Activated CD4-positive, alpha-beta T cell treated with anti-CD3 and anti-CD28 coated beads, Interleukin-2, Interleukin-6, amounts not matched to agents 100 ng/mL and 50 ng/mL, durations not matched to agents 16 hours and 8 hours (primary cell): ENCODE measurements at places on chromosomes 12 and 14.

DNA sequence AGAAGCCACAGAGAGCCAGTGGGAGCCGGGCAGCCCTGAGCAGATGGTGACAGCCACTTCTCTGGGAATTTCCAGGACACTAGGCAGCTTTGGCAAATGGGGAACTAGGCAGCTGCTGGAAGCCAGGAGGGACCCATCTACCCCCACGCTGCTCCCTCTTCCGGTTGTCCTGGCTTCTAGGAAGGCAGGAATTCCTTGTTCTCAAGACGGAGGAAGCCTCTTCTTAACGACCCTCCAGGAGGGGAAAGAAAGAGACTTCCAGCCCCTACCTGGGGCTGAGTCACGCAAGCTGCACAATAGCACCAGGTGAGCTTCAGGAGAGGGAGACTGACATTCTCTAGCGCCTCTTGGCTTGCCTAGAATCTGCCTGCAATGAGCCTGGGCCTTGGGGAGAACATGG, 141.5 kb downstream of the ANO2 start:
- DNase-seq: no peak

DNA sequence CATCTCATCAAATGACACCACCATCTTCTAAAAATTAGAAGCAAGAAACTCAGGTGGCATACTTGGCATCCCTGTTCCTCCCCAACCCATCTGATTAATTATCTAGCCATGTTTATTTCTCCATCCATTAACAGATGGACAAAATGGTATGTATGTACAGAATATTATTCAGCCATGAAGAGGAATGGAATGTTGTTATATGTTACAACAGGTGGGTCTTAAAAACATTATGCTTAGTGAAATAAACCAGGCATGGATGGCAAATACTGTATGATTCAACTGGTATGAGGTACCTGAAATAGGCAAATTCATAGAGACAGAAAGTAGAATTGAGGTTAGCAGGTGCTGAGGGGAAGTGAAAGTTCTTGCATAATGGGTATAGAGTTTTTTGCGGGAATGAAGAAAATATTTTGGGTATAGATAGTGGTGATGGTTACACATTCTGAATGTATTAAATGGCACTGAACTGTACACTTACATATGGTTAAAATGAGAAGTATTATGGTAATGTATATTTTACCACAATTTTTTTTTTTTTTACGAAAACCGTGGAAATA, 17.5 kb downstream of the YY1 start:
- no peak for DNase-seq

DNA sequence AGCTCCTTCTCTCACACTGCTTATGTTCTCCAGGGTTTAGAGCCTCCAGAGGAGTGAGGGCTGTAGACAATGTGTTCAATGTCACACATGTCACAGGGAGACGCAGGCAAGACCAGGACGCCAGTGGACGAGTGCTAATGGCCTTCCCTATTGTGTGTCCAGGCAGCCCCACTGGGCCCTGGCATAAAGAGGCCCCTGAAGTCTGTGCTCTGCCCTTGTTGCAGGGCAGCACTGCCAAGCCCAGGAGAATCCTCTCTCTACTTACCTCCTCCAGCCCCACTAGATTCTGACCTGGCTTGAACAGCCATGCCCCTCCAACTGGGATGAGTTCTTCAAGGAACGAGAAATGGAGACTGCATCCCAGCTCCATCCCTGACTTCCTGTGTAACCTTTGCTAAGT, 24.8 kb upstream of the TMEM106C start:
- DNase-seq: no peak

- no peak for DNase-seq
Observed at GRCh38 chr14:99802301-99803105, 9.3 kb downstream of the EML1 start.

DNA sequence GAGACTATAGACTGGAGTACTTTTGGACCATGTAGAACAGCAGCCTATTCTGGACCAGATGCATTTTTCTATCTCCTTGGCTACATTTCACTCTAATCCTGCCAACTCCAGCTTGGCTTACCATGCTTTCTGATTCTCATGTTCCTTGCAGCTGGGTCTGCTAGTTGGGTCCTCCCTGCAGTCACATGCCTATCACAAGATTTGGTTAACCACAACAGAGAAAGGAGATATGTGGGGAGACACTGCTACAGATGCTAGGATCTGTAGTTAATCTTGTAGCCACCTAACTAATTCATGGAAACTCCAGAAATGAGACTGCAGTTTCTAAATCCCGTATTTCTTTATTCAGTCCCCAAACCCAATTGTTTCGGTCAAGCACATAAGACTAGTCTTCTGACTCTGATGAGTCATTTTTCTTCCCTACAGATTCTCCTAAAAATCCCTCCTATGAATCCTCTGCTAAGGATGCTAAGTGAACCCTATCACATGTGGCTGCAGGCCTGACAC, 410.6 kb downstream of the DAD1 start:
- DNase-seq: peak; percentile 38

- peak; percentile 53 for DNase-seq
Observed at GRCh38 chr12:92045852-92046251, 99.8 kb downstream of the BTG1 start.

GRCh38 chr12:57455374-57456144, 452 bp downstream of the INHBE start:
- DNase-seq: no peak

DNA sequence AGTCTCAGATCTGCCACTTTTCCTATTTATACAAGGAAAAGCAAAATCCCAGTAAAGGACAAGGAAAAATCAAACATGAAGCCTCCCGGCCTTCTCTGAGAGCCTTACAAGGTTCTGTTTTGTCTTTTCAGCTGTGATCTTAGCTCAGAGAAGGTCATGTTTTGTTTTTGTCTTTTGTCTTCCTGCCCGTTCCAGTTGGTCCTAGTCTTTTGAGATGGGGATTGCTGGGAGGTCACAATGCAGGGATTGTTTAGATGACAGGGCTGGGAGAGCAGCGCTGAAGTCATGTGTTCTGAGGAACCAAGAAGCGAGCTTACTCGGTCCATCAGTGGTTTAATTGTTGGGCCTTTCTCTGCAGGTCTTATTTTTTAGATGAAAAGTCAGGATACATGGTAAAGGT, 6.0 kb downstream of the PLEKHH1 start:
- DNase-seq: no peak

GRCh38 chr14:37595809-37596621, 586 bp downstream of the TTC6 start:
- DNase-seq: peak; percentile 77

DNA sequence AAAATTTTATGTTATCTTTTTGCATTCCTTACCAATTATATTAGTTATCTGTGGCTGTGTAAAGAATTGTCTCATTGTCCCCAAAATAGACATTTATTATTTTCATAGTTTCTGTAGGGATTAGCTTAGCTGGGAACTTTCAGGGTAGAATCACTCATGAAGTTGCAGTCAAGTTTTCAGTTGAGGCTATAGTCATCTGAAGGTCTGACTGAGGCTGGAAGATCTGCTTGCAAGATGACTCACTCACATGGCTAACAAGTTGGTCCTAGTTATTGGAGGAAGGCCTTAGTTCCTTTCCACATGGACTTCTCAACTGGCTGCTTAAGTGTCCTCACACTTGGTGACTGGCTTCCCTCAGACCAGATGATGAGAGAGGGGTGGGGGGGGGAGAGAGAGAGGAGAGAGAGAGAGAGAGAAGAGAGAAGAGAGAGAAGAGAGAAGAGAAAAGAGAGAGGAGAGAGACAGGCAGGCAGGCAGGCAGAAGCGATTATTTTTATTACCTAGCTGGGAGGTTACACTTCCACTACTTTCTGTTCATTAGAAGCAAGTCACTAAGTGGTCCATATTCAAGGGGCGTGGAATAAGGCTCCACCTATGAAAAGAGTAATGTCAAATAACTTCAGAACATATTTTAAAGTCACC, 6.4 kb downstream of the AP5M1 start:
- DNase-seq: no peak

GRCh38 chr14:43116341-43116740, 1390.7 kb downstream of the FSCB start:
- DNase-seq: no peak

DNA sequence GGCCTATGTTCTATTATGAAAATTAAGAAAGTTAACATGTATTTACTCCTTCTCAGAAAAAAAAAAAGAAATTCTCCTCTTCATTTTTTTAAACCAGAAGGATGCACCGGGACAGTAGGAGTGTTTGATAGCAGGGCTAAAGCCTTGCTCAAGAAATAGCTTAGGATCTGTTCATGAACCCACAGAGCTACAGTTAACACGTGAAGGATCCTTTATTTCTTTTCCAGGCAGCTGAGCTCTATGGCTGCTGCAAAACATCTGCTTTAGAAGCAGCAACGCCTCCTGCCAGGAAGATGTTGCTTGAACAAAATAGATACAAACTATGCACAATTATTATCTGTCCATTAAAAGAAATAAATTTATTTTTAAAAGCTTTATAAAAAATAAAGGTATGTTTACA, 254.8 kb downstream of the PRKD1 start:
- DNase-seq: no peak

DNA sequence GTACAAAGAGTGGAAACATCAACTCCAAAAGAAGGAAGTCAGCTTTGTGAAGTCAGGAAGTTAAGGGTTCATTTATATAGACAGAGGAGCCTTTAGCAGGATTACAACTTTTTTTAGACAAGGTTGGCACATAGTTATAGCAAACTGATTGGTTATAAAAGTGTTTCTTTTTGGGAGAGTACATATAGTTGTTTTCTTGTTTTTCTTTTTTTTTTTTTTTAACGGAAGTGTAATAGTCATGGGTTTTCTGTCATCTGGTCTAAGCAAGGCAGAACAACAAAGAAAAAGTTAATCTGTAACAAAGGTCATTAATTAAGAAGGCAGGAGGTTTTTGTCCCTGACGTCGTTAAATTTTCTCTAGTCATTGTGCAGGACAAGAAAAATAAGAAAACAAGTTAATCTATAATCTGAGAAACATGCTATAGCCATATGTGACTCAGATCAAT, 13.0 kb upstream of the MFAP5 start:
- DNase-seq: no peak

DNA sequence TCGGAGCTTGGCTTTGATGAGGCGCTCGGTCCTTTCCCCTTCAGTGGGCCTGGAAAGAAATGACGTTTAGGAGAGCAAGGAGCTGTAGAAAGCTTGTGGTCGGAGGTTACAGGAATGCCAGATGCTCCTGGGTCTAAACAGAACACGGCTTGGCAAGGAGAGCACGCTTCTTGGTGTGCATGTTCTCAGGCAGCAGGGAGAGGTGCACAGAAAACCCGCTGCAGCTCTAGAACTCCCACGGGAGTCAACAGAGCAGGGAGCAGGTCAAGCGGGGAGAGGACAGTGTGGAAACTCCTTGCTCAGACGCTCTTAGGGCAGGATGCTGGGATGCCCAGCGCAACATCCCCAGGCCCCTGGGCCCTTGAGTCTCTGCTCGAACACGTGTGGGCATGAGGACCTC, 51.0 kb downstream of the SSH1 start:
- DNase-seq: no peak
